Right atrium auricular region (tissue), 2 donors: ENCODE measurements at places on chromosomes 12 and 14. TPM values are rescaled to one million over a fixed set of nuclear protein-coding genes. Genes with fewer than 3 reads are reported as not detected.

DNA sequence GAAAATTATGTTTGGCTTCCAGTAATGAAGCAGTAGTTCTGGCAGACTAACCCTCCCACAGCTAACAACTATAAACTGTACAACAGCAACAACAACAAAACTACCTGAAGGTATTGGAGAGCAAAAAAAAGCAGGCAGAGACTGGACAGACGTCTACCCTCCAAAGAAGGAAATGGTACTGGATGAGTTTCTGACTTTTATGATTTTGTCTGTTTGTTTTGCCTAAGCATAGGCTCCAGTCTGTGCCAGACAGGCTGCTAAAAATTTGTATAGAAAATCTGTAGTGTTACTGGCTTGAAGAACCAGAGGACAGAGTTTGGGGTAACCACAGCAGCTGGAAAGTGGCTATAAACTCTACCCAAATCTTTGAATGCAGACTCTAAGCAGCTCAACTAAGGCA is 131.3 kb downstream of the SLC25A47 start:
- DNase-seq = no peak
- no peaks in the 10 kb centered on the region for H3K27me3 ChIP-seq
- H3K4me3 ChIP-seq = no peak overlapping the region
- H3K4me1 ChIP-seq = no peaks in the 10 kb centered on the region
- no peaks in the 10 kb centered on the region for H3K36me3 ChIP-seq
- H3K27ac ChIP-seq = no peak overlapping the region

KRT82 gene
- total RNA-seq = not detected

CSRP2 gene
- total RNA-seq = 11.6 TPM

DNA sequence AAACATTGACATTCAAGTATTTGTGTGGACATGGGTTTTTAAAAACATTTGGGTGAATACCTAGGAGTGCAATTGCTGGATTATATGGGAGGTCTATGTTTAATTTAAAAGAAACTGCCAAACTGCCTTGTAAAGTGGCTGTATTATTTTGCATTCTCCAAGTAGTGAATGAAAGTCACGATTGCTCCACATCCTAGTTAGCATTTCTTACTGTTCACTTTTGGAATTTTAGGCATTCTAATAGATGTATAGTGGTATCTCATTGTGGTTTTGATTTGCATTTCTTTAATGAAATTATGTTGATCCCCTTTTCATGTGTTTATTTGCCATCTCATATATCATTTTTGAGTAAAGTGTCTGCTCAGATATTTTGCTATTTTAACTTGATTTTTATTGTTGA is 159.5 kb downstream of the FOXG1 start:
- H3K4me3 ChIP-seq = no peak overlapping the region
- H3K27me3 ChIP-seq = no peaks in the 10 kb centered on the region
- no peak overlapping the region for H3K27ac ChIP-seq
- H3K36me3 ChIP-seq = no peaks in the 10 kb centered on the region

DNA sequence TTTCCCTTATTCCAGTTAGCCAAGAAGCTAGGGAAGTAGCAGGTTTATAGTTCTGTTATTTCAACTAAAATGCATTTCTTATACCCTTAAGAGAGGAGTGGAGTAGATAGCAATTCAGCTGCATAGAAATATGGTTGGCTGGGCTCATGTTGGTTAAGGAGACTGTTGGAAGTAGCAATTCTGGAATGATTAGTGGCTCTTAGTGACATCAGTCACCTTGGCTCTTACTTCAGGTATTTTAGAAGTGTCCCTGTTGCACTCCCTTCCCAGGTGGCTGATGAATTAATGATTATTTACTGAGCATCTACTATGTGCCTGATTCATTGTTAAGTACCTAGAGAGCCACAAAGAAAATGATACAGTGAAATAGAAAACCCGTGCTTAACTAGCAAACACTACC is 128.1 kb downstream of the MGST1 start:
- H3K27ac ChIP-seq = no peak overlapping the region
- no peak for DNase-seq
- H3K36me3 ChIP-seq = no peaks in the 10 kb centered on the region
- no peaks in the 10 kb centered on the region for H3K4me1 ChIP-seq

GRCh38 chr12:115355301-115355700 is 671.3 kb upstream of the TBX3 start:
- DNase-seq = no peak
- no peaks in the 10 kb centered on the region for H3K36me3 ChIP-seq
- no peaks in the 10 kb centered on the region for H3K27me3 ChIP-seq
- no peak overlapping the region for H3K27ac ChIP-seq
- H3K4me1 ChIP-seq = peaks cover 4% of the 10 kb centered on the region

KRT78 gene
- total RNA-seq = not detected

DNA sequence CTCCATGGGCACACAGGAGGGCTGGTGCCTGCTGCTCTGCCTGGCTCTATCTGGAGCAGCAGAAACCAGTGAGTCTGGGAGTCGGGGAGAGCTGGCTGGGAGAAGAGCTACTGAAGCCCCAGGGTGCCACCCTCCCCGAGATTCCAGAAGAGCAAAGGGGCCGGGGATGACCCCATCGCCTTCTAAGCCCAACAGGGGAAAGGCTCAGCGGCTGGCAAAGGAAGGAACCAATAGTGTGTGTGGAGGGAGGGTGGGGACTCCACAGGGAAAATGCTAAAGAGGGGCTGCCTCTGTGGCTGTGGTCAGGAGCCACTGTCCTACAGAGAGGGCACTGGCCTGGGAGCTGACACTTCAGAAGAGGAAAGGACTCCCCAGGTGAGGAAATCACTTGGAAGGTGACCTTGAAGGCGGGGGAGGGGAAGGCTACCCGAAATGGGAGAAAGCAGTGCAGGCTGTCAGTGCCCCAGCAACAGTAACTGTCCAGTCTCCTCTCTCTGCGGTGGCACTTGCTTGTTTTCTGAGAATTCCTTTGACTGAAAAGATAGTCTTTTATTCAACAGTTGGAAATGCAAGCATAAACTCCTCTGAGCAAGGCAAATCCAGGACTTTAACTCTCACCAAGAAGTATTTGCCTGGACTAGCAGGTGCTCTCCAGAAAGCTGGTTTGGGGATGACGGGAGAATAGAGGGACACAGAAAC is 552 bp downstream of the TAPBPL start:
- H3K27me3 ChIP-seq = no peaks in the 10 kb centered on the region
- no peaks in the 10 kb centered on the region for H3K4me1 ChIP-seq
- peaks cover 14% of the 10 kb centered on the region for H3K36me3 ChIP-seq

GRCh38 chr12:130573766-130574165 is 142.3 kb downstream of the RIMBP2 start:
- no peak overlapping the region for H3K27ac ChIP-seq
- no peaks in the 10 kb centered on the region for H3K36me3 ChIP-seq
- no peak overlapping the region for H3K4me3 ChIP-seq
- H3K4me1 ChIP-seq = no peaks in the 10 kb centered on the region

- no peak for DNase-seq
- no peaks in the 10 kb centered on the region for H3K27me3 ChIP-seq
- no peak overlapping the region for H3K4me3 ChIP-seq
These were observed 253.1 kb upstream of the FKBP4 start for GRCh38 chr12:2541631-2542204.
